SW 1271 (cell line): ENCODE measurements at places on chromosomes 7 and 10.

DNA sequence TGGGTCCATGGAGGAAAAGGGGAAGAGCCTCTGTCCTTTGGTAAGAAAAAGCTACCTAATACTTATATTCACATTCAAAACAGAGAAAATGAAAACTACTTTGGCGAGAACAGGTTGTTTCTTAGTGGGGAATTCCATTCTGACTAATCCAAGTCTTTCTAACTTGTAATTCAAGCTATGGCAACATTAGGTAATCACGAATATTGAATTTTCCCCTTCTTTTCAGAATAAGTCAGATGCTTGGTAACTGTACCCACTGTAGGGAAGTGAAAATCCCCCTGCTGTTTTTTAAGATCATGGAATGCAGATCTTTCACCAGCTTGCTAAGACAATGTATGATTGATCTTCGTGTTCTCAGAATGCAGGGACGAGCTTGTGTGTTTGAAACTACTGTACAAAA is 384.4 kb downstream of the TCERG1L start:
- no peak for DNase-seq

DNA sequence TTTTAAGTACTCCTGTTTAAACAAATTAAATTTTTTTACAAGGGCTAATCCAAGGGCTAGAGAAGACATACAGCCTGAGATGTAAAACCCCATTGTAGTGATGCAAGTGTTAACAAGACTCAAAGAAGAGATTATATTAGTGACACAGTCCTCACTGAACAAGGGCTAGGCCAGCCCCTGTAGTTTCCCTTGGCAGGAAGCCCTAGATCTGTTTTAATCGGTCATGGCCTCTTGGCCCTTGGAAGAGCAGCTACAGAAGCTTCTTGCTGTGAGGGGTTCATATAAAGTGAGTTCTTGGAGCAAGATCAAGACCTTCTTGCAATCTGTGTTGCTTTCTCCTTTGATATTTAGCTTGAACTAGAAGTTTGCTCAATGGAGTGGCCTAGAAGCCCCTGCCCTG is 1339.4 kb downstream of the XPNPEP1 start:
- DNase-seq: no peak

DNA sequence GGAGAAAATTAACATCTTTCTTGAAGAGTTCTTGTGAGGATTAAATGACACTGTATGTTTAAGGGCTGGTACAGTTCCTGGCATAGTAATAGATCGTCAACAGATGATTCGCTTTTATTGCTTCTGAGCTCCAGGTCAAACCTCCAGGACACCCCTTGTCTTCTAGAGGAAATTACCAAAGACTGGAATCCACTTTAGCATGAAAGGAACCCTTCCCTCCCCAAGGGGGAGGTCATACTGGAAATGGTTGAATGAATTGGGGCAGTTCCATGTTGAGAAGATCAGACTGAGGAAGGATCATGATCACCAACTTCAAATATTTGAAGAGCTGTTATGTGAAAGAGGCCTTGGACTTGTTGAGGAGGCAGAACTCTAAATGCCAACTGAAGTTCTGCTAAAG is 8.9 kb downstream of the NFE2L3 start:
- DNase-seq: no peak

GRCh38 chr10:73593812-73594211 is 2.7 kb upstream of the USP54 start:
- no peak for DNase-seq

GRCh38 chr10:47370015-47370767 is 13.9 kb downstream of the ZNF488 start:
- DNase-seq: no peak
